ENCODE measurements at places on chromosomes 13 and 19. TPM values are rescaled to one million over a fixed set of nuclear protein-coding genes. Genes with fewer than 3 reads are reported as not detected.

The VSIG10L gene
- 0.89 TPM for total RNA-seq

The THSD1 gene
- 12.1 TPM for total RNA-seq

The SRRM5 gene
- 0.05 TPM for total RNA-seq

The POLR1D gene
- 60.3 TPM for total RNA-seq

The ZNF320 gene
- total RNA-seq, result 24.2 TPM

The YJEFN3 gene
- total RNA-seq, result 0.89 TPM

The SIGLEC8 gene
- total RNA-seq, result not detected

The ZNF667 gene
- total RNA-seq, result 9.2 TPM

The ZNF844 gene
- 6.7 TPM for total RNA-seq

The FBXO27 gene
- 6.4 TPM for total RNA-seq

The NKPD1 gene
- total RNA-seq, result under 0.01 TPM

The SMAD9 gene
- total RNA-seq, result 5.9 TPM

The CEACAM8 gene
- not detected for total RNA-seq

The LPAR6 gene
- total RNA-seq, result 2.1 TPM

The DOCK6 gene
- 20.7 TPM for total RNA-seq

The ZNF208 gene
- total RNA-seq, result not detected

The IGFL4 gene
- total RNA-seq, result 0.09 TPM

The CEACAM20 gene
- not detected for total RNA-seq

The CCL25 gene
- not detected for total RNA-seq

The CEP89 gene
- 14.6 TPM for total RNA-seq

The FPR3 gene
- 0.88 TPM for total RNA-seq
